Activated CD4-positive, CD25-positive, alpha-beta regulatory T cell (primary cell): ENCODE measurements at places on chromosomes 5 and 9.

GRCh38 chr5:61420016-61420415, 88.0 kb downstream of the ZSWIM6 start:
- DNase-seq = no peak

DNA sequence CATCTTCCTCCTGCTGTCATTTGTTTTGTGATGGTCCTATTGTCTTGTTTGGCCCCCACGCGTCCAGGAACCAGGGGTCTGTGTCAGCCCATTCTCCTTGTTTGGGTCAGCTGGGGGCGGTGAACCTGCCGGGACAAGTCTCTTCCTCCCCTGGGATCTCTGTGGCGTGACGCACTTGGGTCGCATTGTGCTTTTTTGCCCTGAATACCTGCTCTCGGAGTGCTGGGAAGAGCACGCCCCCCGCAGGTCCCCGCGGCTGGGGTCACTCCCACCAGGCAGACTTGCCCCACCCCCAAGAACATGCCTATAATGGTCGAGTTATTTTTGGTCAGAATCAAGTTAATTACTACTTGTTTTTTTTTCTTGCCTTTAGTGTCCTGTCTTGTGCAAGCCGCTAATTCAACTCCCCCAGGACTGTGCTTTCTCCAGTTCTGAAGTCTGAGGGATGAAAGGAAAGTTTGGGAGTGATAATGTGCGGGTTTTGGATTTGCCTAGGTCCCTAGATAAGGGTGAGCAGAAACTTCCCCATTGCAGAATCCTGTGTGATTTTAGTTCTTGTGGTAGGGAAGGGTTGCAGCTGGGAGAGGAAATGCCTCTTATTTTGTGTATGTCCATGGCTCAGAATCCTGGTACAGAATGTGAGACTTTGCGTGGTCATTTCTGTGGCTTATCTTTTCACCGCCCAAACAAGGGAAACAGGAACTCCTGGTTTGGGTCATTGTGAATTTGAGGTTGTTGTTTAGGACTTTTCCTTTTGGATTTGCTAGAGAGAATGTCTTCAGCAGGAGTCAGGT, 789 bp downstream of the ACER2 start:
- DNase-seq = no peak

GRCh38 chr9:20023961-20024571, 235.2 kb upstream of the SLC24A2 start:
- no peak for DNase-seq

GRCh38 chr5:174799121-174799520, 74.7 kb downstream of the MSX2 start:
- no peak for DNase-seq

DNA sequence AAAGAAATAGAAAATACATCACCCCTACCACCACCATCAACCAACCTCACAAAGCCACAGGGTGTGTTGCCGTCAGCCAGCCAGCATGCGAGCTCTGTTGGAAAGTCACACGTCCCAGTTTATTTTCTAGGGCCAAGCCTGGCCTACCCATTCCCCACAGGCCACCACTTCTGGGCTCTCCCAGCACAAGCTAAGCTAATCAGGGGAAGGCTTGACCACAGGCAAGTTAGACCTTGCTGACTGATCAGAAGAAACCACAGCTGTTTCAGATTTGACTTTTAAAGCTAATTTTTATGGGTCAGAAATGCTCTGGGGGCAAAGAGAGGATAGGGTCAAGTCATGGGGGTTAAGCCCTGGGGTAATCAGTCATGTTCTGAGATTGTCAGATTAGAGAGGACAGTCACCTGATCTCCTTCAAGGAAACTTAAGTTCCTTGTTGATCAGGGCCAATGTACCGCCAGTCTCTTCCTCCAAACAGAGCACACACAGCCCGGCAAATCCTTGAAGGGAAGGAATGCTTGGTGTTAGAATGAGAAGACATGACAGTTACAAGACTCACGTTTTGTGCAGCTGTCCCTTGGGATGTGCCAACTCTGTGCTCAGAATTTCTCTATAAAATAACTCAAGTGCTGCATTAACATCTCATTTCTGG, 7.6 kb downstream of the SHB start:
- DNase-seq = no peak

DNA sequence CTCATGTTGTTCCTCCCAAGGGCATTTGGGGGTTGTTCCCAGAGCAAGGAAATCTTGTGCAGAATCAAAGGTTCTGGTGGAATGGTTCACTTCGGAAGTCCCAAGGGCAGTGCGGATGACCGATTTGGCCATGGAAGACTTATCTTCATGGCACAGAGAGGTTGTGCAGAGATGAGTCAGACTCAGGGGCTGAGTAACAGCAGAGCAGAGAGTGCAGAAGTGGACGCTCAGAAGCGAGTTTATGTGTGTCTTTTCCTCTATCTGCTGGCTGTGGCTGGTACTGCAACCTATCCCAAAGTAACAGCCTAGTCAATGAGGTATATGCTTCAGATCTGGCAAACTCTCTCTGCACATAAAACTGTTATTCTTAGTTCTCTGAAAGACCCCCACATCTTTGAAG, 118.1 kb downstream of the DPYSL3 start:
- no peak for DNase-seq

GRCh38 chr9:134630861-134631260, 10.7 kb upstream of the COL5A1 start:
- no peak for DNase-seq

DNA sequence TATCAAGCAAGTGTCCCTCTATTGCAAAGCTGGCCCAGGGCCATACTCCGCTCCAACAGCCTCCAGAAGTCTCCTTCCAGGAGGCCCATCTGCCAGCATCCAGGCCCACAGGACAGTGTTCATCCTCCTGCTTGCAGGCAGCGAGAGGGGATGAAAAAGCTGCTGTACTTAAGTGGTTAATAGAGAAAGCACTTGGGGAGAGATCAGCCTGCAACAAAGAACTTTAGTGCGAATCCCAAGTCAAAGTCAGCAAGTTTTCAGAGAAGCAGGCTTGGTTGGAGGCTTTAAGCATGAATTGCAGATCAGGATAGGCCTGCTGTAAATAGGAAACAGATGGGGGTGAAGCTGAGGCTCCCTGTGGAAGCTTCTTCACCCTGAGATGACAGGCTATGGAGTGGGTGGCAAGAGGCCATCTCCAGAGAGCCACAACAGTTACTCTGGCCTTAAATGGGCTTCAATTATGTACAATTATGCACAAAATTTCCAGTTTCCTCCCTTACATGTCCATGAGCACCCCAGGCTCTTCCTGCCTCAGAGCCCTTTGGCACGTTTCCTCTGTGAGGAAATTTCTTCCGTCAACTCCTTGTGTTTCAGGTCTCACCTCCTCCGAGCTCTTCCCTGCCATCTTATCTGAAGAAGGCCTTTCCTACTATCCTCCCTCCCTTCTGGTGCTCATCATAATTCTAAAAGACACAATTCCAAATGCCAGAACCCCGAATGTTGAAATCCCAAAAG, 98.0 kb upstream of the NR3C1 start:
- DNase-seq = no peak

- DNase-seq = no peak
These were observed 376.2 kb upstream of the CLINT1 start for GRCh38 chr5:158235159-158235547.

DNA sequence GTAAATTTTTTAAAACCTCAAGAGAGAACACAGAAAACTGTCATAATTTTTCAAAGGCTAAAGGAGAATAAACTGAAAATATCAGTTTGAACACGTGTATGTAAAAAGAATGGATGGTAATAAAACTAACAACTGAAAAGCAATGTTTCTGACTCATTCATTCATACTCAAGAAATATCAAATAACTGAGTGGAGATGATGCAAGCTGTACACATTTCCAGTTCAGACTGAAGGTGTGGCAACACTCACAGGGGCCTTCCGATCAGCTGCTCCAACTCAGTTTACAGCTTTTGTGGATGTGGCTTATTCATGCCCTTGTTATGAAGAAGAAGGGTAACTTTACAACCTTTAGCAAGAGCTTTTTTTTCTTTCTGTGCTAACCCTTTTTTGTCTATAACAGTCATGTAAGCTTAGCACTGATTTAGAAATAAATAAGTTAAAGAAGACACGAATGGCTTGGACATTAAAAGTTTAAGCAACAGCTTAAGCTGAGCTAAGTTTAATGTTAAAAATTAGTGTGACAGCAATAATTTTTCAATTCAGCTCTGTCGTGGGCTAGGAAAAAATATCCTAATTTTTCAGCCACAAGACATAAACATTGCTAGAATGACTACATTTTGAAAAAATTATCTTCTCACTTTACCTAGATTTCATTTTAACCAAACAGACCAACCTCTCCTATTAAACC, 453.5 kb downstream of the RAB3C start:
- DNase-seq = no peak

DNA sequence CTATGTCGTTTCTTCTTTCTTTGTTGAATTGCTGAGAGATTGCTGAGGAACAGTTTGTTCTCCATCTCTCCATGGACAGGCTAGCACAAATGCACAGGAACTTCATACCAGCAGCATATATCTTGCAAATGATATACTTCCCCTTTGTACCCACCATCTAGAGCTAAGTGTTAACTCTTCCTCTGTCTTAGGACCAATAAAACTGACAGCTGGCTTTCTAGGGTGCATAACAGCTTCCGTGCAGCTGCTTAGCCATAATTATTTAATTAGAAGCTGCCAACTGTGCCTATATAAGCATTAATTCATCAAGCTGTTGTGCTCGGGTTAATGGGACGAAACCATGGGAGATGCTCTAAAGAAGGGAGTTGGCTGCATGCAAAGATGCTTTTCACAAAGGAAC, 38.7 kb downstream of the KCTD16 start:
- no peak for DNase-seq

GRCh38 chr5:18712936-18713485, 1078.8 kb downstream of the TAF11L14 start:
- no peak for DNase-seq

- DNase-seq = no peak
These were observed 1110.2 kb downstream of the TAF11L14 start for GRCh38 chr5:18744441-18744840.

GRCh38 chr5:80255431-80255810, 427 bp downstream of the SERINC5 start:
- peak; percentile 32 for DNase-seq

DNA sequence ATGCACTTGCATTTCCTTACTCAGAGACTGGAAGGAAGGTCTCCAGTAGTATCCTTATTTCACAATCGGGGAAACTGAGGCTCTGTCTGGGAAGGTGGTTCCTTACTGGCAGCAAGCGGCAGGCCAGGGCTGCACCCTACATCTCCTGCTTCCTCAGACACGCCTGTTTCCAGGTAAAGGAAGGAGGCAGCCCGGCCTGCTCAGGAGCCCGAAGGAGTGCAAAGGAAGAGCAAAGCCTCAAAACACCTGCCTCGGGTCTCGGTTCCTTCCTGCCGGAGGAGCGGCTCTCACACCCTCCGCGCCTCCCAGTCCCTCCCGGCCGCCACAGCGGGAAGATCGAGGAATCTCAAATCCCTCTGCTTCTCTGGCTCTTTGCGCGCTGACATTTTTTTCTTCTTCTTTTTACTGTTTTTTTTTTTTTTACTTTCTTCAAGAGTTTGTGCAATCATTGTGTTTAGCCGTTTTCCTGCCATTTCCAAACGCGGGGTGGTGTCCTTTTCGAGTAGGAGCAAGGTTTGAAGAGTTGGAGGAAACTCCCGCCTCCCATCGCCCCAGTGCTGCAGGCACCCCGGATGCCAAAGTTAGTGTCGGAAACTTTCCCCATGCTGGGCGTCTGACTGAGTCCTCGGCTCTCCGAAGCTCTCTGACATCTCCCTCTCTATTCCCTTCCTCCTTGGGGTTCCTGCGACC, 1.0 kb downstream of the GGTA1 start:
- DNase-seq = no peak

DNA sequence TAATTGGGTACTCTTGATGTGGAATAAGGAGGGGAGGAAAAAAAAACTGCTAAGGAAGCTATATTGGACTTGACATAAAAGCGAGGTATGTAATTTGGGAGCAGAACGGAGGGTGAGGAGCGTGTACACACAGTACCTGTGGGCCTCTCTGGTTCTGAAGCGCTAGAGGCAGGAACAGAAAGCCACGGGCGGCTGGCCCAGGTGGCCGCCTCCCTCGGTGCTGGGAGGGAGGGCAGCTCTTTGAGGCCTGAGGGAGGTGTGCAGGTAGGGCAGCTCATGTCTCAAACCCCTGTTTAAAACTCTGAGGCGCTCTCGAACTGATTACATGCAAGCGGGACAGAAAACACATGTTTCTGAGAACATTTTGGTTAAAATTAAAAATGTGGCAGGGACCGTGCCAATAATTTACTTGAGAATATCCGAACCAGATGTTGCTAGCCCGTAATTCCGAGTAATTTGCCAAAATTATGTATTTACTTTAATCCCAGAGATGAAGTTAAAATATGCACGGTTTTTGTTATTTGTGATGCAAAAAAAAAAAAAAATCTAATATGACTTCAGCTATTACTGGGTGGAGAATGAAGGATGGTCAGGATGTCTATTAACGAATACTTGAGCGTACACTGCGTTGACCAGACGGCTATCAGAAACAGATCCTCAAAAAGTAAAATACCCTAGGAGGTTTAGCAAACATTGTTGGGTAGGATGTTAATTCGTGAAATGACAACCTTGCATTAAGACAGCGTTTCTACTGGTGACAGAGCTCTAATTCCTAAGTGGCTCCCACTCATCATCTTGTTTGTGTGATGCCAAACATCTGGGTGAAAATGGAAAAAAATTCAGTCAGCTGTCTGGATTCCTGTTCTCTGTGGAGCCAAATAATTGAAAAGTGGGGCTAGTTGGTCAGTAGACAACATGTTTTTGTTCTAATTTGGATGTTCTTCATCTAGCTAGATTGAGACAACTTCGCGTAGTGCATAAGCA, 24.4 kb upstream of the STC2 start:
- no peak for DNase-seq

DNA sequence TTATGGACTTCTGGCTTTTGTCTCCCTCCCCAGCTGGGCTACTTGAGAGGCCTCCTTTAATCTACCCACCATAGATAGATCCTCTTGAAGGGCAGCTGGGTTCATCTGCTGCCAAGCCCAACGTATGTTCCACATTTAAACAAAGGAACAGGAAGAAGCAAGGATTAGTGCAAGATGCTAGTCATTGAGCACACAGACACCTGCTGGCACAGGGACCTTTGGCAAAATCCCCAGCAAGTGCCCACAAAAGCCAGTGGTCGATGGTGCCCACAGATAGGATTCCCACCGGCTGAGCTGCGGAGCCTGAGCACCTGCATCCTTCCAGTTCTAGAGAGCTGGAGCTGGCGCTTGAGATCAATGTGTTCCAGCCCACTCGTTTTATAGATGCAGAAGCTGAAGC, 57.7 kb upstream of the SHB start:
- DNase-seq = no peak

GRCh38 chr5:80825786-80826460, 134.2 kb upstream of the RASGRF2 start:
- no peak for DNase-seq

- no peak for DNase-seq
These were observed 551.0 kb downstream of the KIF4B start for GRCh38 chr5:155564541-155564940.
